Temporal lobe (tissue), 4 donors: ENCODE measurements at places on chromosomes 3 and 15. TPM values are rescaled to one million over a fixed set of nuclear protein-coding genes. Genes with fewer than 3 reads are reported as not detected.

The SLC22A14 gene
- 0.25 TPM for total RNA-seq

The EOMES gene
- total RNA-seq: 7.1 TPM

The MYZAP gene
- 0.25 TPM for total RNA-seq

The PRR20G gene
- not detected for total RNA-seq

The TNFSF10 gene
- 2.7 TPM for total RNA-seq

The EFCC1 gene
- total RNA-seq: 0.25 TPM

The CFAP91 gene
- 4.9 TPM for total RNA-seq

The SAMMSON gene
- not detected for total RNA-seq

The HRH1 gene
- 1.7 TPM for total RNA-seq

The ZMYND10 gene
- total RNA-seq: 5.9 TPM

The EIF3J gene
- total RNA-seq: 67.1 TPM

The GOLGA8N gene
- 3.0 TPM for total RNA-seq

The GNAT1 gene
- not detected for total RNA-seq

The STRA6 gene
- 4.4 TPM for total RNA-seq

The PLA2G4B gene
- total RNA-seq: 3.7 TPM

The CPNE9 gene
- 0.49 TPM for total RNA-seq

The PLCL2 gene
- total RNA-seq: 73.0 TPM

The ANXA2 gene
- total RNA-seq: 41.8 TPM

The NTRK3 gene
- total RNA-seq: 50.9 TPM
